Stimulated activated CD8-positive, alpha-beta memory T cell treated with anti-CD3 and anti-CD28 coated beads, Interleukin-4, amount 100 ng/mL, for 24 hours (primary cell): ENCODE measurements at places on chromosomes 12 and 14.

- no peak for DNase-seq
Measured at GRCh38 chr12:76024102-76024781, 7.3 kb downstream of the PHLDA1 start.

DNA sequence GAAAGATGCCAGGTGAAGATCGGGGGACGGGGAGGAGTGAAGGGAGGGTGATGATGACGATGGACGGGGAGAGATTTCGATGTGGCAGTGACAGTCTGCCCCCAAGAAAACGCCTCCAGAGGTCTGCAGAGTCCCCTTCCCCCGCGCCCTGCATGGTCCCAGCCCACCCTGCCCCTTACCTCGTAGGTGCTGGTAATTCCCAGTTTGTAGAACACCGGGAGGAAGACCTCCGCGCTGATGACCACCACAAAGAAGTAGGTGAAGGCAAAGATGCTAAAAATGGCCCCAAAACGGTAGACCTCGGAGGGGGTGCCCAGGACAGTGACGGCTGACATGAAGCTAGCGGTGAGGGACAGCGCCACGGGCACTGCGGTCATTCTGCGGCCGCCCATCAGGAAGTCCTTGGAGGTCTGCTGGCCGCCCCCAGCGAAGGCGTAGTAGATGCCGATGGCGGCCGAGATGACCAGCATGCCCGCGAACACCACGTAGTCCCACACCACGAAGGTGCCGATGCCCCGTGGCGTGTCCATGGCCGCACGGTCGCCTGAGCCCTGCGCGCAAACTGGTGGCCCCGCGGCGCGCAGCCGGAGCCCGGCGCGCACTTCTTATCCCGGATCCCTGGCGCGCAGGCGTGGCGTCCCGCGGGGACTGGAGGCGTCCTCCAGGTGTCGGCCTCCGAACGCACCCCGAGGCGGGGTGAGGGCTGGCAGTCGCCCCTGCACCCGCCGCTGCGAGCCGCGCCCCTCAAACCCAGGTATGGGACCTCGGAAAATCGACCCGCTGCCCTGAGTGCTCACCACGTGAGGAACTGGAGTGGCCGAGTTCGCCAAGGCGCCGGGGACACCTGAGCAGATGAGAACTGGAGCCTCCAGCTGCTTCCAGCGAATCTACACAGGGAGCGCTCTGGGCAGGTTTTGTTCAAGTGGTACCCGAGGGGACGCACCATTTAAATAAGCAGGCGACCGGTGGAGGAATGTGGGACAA is at the start of gene SLC5A8:
Gene SLC5A8, minus strand, starts transcription at position 920 of the 984 bp plus-strand sequence. Its CDS starts 390 bp downstream, at position 530.
- no peak for DNase-seq

DNA sequence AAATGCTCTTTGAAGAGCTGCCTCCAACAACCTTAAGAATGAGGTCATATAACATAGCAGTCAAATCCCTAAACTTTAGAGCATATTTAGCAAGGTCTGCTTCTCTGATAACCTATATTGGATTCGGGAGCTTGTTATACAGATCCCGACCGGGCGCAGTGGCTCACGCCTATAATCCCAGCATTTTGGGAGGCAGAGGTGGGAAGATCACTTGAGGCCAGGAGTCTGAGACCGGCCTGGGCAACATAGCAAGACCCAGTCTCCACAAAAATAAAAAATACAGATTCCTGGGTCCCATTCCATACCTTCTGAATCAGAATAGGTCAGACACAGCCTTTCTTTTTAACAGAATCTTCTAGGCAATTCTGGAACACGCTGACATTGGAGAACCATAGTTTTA is 46.7 kb downstream of the SPRING1 start:
- DNase-seq: no peak

GRCh38 chr14:56812364-56813141 is 2.3 kb upstream of the OTX2 start:
- no peak for DNase-seq

- DNase-seq: no peak
Measured at GRCh38 chr14:22124073-22124613, 450.5 kb upstream of the OR4E1 start.

DNA sequence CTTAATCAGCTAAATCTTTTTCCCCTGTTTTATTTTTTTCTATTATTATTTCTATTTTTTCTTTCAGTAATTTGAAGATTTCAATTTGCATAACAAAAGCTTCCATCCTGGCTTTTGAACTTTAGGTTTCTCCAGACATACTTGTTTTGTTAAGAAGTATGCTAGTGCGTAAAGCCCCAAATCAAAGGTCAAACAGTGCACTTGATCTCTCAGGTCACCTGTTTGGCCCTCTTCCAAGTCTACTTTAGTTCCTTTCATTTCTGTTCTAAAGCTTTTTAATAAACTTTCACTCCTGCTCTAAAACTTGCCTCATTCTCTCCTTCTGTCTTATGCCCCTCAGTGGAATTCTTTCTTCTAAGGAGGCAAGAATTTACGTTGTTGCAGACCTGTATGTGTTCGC is 54.6 kb upstream of the ATXN7L3B start:
- no peak for DNase-seq

- no peak for DNase-seq
Measured at GRCh38 chr12:11638315-11638916, 11.1 kb upstream of the ETV6 start.

- no peak for DNase-seq
Measured at GRCh38 chr14:77752799-77753516, 8.0 kb downstream of the SNW1 start.

- DNase-seq: no peak
Measured at GRCh38 chr12:53048033-53048779, 1.7 kb upstream of the TNS2 start.

DNA sequence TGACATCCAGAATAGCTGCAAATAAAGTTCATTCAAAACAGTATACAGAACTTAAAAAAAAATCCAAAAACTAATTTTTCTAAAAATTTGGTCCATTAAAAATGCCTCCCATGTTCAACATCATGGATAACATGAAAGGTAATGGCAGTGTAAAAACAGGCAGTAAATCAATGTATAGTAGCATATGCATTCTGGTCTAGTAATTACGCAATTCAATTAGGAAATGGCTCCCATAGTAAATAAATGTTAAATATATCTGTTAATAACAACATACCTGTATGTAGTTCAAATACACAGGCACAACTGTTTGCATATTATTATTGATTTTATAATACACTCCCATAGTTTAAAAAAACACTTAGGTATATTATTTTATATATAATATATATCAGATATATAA is 42.5 kb downstream of the SGPP1 start:
- DNase-seq: no peak

- no peak for DNase-seq
Measured at GRCh38 chr12:79174626-79175025, 310.1 kb downstream of the SYT1 start.

DNA sequence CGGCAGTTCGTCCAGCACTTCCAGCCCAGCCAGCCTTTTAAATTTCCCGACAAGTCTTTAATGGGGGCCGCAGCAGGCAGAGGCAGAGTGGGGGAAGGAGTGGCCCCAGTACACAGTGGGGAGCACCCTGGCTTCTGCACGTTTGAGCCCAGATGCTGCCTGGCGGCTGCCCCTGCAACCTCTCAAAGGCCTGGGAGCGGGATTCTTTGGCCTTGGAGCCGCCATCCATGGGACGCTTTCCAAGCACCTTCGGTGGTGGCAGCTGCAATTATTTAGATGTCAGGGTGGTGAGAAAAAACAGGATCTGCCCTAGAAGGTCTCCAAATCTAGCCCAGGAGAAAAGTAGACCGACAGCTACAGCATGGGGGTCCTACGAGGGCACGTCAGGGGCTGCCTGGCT is 46.0 kb downstream of the FAM222A start:
- no peak for DNase-seq

GRCh38 chr12:5036031-5036430 is 7.6 kb upstream of the KCNA5 start:
- no peak for DNase-seq

DNA sequence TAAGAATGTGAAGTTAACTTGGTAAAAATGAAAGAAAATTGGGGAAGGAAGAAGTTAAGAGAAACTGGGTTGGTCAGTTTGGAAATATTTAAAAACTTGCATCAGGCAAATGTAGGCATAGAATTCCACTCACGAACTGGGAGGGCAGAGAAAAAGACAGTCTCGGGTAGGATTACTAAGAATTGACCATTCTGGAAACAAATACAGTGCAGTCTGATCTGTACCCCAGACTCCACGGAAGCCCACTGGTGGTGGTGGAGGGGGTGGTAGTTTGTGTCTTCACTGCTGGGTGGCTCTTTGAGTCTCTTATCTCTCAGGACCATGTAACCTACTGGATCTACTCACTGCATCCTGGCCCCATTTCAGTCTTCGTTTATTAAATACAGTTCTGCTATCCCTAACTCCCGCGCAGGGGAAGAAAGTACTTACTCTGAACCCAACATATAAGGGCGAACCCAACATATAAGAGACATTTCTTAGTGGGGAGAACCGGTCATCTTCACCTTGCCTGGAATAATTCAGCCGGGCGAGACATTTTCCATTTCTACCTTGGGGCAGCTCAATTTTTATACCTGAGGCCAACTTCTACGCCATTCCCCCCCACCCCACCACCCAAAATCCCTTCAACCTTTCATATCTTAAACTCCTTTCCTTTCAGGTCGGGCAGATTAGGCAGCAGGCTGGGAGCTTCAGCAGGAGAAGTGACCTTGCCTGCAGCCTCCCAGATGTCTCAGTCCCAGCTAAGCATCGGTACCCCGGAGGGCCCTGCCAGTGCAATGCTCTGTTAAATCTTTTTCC is 1.7 kb downstream of the SLC2A3 start:
- no peak for DNase-seq

DNA sequence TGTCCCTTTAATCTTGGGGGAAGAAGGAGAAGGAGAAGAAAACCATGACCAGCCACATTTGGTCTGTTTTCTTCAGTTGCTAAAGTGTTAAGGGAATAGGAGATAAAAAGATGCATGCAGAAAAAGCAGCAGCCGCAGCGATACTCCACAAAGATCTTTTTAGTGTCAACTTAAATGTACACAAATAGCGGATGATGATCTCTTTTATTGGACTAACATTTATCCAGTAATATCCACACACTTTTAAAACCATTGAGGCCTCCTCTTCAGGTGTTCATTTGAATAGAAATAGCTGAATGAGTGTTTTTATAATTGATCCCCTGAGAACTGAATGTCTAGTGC is 83.5 kb downstream of the PAPOLA start:
- no peak for DNase-seq

DNA sequence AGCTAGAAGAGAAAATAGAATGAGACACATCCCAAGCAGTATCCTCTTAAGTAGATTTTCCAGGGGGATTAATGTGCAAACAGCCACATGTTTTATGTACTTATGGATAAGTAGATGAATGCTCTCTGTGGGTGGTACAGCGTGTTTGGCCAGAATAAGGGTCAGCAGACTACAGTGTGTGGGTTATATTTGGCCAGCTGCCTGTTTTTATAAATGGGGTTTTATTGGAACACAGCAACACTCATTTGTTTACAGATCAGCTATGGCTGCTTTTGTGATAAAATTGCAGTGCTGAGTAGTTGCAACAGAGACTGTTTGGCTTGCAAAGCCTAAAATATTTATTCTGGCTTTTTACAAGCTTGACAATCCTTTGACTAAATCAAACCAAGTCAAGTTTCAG is 780.2 kb upstream of the SEL1L start:
- DNase-seq: no peak

DNA sequence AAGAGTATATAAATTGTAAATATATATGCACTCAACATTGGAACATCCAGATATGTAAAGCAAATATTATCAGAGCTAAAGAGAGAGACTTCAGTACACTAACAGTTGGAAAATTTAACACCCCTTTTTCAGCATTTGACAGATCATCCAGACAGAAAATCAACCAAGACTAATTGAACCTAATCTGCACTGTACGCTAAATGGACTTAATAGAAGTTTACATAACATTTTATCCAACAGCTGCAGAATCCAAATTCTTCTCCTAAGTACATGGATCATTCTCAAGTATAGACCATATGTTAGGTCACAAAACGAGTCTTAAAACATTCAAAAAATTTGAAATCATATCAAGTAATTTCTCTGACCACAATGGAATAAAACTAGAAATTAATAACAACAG is 229.1 kb upstream of the CLEC14A start:
- DNase-seq: no peak

DNA sequence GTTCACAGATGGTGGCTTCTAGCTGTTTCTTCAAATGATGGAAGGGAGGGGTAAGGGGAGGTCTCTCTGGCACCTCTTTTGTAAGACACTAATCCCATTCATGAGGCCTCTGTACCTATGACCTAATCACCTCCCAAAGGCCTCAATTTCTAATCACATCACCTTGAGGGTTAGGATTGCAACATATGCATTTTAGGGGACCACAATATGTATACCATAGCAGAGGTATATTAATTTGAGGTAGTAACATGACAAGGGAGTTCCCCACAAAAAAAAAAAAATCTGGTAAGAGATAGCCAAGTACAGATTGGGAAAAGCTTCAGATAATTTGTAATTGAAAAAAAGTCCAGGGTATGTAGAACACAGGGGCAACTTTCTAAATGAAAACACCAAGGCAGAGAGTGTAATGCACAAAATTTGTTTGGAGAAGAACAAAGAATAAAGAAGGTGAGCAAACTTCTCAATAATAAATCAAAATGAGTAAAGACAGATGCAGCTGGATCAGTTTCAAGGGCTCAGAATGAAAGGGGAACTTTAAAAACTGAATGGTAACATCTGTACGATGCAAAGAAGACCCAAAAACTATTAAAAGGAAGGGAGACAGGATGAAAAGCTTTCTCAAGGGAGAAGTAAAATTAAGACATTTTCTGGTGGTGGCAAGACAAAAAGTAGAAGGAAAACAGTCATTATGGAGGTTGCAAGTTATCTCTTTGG is 125.5 kb upstream of the DCN start:
- DNase-seq: no peak

DNA sequence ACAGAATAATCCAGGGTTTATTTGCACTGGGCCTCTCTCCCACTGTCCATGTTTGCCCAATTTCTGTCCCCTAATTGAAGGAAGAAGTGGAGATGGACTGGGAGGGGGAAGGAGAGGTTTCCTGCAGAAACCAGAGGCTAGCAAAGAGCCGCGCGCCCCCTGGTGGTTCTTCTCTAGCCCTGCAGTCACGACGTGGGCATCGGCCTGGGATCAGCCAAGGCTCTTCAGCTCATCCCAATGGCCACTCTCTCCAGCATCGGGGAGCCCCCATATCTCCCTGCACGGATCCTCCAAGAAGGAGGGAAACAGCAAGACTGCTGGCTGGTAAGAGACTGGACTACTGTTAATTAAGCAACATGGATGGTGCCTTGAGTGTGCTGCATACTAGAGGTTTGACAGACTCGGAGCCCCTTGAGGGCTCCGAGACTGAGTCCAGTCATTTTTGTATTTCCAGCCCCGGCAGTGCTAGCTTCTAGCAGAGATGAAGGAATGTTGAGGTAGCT is 18.7 kb downstream of the ZBTB39 start:
- peak; percentile 62 for DNase-seq
